ENCODE measurements at places on chromosomes 16 and 17.

- DNase-seq: no peak
Observed at GRCh38 chr17:142876-143784, 5.8 kb downstream of the SCGB1C2 start.

DNA sequence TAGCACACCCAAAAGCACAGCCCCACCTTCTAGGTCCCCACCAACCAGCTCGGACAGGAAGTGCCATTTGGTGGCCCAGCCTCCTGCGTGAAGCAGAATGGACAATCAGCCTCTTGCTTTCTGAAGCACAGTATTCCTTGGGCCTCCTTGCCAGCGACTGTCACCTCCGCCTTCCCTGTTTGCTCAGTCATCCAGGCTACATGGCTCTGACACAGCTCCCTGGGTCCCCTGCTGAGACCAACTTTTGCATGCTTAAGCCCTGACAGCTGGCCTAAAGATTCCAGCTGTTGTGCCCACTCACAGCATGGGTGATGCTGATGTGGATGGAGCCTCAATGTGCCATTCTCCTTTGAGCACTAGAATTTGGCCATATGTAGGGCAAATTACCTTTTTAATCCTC, 4.5 kb upstream of the CACNG5 start:
- DNase-seq: no peak

GRCh38 chr17:80559825-80560251, 15.2 kb downstream of the RPTOR start:
- no peak for DNase-seq

- no peak for DNase-seq
Observed at GRCh38 chr17:76000755-76001521, at the start of gene CDK3. Gene CDK3, plus strand, starts transcription at chr17:76000855. Its CDS starts 571 bp downstream, at chr17:76001426.

DNA sequence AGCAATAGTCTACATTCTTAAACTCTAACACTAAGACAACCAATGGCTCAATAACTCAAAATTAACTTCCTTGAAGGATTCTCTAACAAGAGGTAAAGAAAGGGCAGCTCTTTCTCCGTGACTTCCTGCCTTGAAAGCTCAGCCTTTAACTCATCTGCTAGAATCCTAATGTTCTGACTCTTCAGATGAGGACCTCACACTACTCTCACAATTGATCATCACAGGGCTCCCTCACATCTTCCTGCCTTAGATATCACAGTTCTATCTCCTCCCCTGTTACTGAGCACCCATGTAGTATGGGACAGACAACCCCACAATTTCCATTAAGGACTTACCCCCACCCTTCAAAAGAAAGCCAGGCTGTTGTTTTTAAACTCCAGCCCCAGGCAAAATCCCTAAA, 33.5 kb downstream of the SMURF2 start:
- peak; percentile 24 for DNase-seq

DNA sequence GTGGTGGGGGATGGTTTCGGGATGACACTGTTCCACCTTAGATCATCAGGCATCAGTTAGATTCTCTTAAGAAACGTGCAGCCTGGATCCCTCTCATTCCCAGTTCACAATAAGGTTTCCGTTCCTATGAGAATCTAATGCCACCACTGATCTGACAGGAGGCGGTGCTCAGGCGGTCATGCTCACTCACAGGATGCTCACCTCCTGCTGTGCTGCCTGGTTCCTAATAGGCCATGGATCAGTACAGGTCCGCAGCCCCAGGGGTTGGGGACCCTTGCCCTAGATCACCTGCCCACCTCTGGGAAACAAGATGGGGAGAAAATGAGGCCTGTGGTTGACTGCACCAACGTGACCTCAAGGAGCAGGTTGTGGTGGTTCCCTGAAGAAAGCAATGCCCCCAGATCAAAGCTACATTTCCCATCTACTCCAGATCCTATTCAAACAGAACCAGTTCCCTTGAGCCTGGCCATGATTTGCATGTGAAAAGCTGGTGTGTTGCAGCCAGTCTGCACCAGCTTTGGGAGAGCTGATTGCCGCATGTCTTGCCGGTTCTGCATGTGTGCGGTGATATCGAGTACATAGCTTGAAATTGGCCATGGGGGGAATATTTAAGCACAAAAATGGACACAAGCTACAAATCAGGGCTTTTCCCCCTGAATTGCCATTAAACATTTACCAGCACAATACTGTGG, 183.2 kb upstream of the HSBP1 start:
- no peak for DNase-seq

GRCh38 chr16:86516623-86517003, 6.3 kb downstream of the FOXF1 start:
- no peak for DNase-seq

- DNase-seq: no peak
Observed at GRCh38 chr16:52247737-52248136, 299.2 kb downstream of the TOX3 start.

DNA sequence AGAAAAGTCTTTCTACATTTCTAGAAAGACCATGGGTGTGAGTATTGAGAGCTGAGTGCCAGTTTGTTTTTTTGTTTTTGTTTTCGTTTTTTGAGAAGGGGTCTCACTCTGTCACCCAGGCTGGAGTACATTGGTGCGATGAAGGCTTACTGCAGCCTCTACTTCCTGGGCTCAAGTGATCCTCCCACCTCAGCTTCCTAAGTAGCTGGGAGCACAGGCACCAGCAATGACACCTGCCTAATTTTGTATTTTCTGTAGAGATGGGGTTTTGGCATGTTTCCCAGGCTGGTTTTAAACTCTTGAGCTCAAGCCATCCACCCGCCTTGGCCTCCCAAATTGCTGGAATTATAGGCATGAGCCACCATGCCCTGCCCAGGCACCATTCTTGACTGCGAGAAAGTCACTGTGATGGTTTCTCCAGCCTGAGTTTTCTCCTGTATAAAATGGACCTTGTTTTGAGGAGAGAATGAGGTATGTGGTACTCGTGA, 673.8 kb downstream of the MAF start:
- DNase-seq: no peak

- no peak for DNase-seq
Observed at GRCh38 chr16:11135464-11135973, 120.5 kb downstream of the SOCS1 start.

DNA sequence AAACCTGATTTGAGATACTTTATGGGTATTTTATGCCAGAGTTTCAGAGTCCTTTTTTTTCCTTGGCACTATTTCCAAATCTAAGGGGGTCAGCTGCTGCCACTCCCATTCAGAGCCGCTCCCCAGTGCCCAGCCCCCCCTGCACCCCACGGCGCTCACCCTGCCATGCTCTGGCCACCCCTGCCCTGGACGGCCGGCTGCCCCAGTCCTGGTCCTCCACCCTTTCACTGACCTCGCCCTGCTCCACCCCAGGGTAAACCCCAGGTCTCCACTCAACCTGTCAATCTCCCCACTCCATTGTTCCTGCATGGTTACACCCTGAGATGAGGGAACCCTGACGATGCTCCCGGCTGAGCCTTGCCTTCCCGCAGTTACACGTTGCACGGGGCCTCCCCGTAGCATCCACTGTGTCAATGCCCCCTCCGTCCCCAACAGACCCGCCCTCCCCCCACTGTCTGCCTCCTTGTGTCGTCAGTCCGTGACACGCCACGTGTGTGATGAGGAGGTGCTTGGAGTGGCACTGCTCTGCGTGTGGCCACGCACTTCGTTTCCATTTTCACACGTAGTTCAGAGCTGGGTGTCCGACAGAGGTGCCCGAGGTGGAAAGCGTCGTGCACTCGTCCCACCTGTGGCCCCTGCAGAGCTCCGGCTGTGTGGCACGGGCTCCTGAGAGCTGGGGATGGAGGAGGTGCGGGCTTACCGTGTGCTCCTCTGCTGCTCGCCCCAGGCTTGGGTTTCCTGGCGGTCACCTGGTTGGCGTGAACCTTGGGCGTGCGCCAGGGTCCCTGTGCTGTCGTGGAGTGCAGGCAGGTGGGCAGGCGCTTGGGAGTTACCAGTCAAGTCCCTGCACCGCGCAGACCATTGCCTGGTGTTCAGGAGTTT, 116.5 kb downstream of the BANP start:
- no peak for DNase-seq

DNA sequence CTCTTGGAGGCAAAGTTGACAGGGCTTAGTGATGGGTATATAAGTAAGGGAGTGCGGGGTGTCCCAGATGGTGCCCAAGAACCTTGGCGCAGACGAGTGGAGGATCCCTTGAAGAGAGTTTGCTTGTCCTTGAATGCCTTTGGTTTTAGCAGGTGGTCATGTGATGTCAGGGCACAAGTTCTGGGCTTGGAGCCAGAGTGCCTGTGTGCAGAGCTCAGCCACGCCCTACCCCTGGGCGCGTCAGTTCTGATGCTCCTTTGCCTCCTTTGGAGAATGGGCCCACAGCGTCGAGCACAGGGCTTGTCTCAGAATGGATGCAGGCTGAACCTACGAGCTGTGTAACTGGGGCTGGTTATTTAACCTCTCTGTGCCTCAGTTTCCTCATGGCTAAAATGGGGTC, 412.2 kb upstream of the EEF2KMT start:
- no peak for DNase-seq

DNA sequence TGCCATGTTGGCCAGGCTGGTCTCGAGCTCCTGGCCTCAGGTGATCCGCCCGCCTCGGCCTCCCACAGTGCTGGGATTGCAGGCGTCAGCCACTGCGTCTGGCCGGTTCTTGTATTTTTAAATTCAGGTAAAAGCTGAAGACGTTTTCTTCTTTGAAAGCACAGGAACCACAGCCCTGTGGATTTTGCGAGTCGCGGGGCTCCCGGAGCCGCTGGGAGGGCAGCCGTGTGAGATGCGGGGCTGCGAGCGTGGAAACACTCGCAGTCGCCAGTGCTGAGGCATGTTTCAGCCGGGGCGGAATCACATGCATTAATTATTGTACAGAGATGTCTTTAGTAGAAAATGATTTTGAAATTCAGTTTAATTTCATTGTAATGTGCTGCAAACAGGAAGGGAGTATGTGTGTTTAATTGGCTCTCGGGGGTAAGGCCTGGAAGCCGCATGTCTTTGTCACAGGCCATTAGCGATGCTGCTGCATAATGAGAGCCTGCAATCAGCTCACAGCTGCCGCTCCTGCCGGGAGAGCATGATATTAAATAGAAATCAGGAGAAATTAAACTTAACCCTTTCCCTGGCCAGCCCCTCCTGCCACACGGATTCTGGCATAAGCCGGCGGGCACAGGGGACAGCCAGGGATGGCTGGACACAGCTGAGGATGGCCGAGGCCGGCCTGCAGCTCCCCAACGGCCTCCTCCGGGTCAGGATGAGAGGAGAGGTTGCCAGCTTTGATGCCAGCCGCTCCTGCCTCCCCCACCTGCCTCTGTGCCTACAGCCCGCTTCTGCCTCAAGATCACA, 35.4 kb upstream of the CDH15 start:
- DNase-seq: no peak

- peak; percentile 62 for DNase-seq
Observed at GRCh38 chr16:610513-611381, 20.0 kb upstream of the WFIKKN1 start.
